DMS53 (cell line): ENCODE measurements at places on chromosomes 12 and 14.

- no peak for DNase-seq
Observed at GRCh38 chr14:85576218-85576617, 46.3 kb downstream of the FLRT2 start.

DNA sequence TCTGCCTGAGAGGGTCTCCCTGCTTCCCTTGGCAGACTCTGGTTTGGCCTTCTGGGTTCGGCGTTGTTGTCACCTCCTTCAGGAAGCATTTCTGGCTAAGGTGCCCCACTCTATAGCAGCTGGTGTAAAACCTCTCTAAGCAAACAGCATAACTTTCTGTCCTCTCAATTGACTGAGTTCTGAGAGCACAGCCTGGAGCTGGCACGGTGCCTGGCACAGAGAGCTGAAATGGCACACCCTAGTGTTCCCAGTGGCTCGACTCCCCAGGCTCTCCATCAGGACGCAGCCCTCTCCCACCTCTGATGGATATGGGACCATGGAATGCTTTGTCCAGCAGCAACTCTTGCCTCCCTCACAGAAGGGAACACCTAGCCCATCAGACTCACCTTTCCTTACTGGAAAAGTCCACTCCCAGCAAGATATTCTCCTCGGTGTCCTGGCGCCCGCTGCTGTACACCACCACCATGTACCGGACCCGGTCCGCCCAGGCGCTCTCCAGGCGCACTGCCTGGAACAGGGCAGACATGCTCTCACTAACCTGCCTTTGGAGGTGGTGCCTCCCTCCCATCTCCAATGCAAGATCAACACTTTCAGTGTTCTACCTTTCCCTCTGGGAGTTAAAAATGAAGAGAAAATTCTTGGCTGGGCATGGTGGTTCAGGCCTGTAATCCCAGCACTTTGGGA, 40.6 kb downstream of the SSH1 start:
- DNase-seq: no peak

- DNase-seq: peak; percentile 45
Observed at GRCh38 chr12:78697817-78698415, 166.7 kb upstream of the SYT1 start.

GRCh38 chr12:97854477-97854876, 391.9 kb downstream of the RMST start:
- DNase-seq: peak; percentile 15

DNA sequence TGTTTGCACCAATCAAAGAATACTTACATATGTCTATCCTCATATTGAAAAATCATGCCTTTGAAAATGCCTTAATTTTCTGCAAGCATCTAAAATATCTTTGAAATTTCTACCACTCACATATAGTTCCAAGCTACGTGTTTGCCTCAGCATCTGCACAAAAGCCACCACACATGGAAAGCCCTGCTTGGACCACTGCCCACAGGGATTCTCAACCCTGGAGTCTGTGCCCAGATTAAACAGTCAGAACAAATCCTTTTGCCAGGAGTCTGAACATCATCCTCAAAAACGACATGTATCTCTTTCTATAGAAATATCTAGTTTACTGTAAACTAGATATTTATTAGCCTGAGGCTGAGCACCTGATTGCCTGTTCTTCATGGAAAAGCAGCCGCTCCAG, 32.6 kb downstream of the ARMH4 start:
- no peak for DNase-seq

- DNase-seq: no peak
Observed at GRCh38 chr12:71940068-71940467, 1.4 kb downstream of the TPH2 start.

DNA sequence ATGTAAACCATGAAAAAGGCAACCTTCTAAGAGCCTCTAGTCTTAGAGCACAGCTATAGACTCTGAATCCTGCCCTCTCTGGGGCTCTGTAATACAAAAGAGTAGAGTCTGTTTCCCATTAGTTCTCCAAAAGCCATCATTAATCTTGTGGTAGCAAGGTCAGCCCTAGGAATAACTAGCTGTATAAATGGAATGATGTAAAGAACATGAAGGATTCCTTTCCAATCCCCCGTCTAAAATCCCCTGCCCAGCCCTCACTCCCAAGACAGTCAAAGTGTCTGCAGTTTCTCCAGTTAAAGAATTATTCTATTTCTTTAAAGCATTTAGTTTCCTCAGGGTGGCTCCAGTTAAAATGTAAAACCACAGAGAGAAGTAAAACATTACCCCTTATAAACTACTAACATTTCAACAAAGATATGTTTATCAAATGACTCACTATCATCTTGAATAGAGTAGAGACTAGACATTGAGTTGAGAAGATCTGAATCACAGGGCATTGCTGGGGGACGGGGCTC, 104.2 kb downstream of the ST8SIA1 start:
- DNase-seq: no peak

GRCh38 chr14:21997300-21997699, 323.7 kb upstream of the OR4E1 start:
- peak; percentile 65 for DNase-seq

GRCh38 chr12:128867466-128867865, 14.2 kb downstream of the GLT1D1 start:
- DNase-seq: no peak

DNA sequence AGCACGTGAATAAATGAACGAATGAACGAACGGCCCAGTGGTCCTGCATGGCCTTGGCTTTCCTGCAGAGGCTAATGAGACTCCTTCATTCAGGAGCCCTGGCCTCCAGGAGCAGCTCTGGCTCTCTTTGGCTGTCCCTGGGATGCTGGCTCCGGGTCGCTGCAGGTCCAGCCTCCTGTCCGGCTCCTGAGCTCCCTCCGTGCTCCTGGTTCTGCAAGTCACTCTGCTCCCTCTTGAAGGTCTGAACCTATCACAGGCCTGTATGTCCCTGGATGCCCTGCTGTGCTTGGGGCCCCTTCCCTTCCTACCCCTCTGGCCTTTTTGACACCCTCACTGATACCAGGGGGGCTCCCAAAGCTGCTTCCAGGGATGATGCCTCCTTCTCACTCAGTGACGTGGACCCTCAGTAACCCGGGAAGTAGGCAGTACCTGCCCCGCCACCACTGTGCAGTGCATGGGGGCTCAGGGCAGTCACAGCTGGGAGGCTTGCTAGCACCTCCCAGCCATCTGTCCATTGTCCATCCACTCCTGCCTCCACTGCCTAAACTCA, 133.7 kb upstream of the C14orf180 start:
- no peak for DNase-seq

DNA sequence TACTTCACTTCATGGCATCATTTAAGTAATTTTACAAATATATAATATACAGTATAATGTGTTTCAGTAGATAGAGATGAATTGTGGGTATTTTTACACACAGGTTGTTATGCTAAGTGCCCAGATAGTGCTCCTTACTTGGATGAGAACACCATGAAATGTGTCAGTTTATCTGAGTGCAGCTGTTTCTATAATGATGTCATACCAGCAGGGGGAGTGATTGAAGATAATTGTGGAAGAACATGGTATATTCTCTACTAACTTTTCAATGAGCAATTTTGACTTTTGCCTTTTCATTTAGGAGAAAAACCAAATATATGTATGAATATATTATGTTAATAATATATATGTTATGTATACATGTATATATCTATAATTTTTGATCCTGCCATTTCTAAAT, 221.6 kb downstream of the LRRK2 start:
- DNase-seq: peak; percentile 83

DNA sequence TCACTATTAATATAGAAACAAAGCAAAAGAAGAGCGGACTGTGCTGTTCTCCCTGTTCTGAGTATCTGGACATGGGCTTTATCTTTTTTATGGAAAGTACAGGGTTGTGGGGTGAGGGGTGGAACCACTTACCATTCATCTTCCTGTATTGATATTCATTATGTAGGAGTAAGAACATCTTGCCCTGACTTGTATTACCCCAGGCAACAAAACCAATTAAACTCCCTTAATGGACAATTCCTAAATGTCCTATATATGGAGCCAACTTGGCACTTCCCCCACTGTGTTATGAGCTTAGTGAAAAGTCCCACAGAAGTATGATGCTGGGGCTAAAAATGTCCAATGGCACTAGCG, 139.9 kb upstream of the KRR1 start:
- DNase-seq: no peak

DNA sequence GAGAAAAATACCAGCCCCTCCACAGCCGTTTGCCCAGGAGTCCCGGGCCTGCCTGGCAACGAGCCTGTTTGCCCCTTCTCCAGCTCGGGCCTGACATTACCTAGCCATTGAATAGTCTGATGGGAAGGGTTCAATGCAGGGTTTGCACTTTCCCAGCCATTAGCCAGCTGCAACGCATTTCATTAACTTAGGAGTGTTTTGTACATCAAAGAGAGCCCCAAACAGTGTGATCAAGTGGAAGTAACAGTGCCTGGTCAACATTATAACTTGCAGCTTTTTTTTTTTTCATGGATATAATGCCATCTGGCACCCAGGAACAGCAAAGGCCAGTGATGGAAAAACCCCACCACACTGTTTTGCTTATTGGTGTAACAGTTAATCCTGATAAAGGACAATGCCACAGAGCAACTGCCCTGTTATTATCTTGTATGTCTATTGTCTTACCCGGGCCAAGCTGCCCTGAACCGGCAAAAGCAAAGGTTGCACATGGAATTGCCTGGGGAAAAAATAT, 38.0 kb downstream of the BTG1 start:
- peak; percentile 76 for DNase-seq

DNA sequence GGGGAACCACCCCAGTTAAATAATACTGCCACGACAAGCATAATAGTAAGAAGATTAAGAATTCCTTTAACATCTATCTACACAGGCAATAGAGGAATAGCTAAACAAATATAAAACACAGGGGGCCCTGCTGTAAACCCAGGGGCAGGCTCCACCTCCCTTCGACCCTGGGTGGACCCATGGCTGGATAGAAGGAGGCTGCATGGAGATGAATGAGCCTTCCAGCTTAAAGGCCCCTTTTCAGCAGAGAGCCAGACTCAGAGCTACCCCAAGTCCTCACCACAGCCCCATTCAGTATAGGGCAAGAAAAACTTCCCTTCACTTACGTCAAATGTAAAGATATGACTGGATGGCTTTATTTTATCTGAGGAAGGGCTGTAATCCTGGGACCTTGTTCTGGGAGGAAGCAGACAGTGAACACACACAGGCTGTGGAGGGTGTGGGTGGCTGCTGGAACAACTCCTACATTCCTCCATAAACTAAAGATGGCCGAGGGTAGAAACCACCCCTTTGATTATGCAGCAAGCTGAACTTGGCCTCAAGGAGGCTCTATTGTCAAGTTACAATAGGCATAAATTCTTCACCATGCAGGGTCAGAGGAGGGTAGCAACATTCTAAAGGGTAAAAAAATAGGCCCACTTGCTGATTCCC, 30.4 kb downstream of the NUAK1 start:
- DNase-seq: no peak

DNA sequence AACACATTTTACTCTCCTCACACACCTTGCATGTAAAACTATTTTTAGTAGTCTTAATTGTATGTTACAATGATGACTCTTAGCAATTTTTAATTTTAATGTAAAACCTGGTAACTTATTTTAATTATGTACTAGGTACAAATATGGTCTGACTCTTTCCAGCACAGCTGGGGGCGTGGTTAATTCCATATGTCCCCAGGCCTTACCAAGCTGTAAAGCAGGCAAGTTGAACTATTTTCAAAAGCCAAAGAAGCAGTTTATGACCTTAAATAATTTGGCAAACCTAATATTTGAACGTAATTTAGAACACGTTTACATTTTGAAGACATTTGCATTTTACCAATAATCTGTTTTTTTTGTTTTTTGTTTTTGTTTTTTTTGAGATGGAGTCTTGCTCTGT, 9.3 kb upstream of the ACOT6 start:
- no peak for DNase-seq

- DNase-seq: no peak
Observed at GRCh38 chr14:29990993-29991392, 63.3 kb upstream of the PRKD1 start.

DNA sequence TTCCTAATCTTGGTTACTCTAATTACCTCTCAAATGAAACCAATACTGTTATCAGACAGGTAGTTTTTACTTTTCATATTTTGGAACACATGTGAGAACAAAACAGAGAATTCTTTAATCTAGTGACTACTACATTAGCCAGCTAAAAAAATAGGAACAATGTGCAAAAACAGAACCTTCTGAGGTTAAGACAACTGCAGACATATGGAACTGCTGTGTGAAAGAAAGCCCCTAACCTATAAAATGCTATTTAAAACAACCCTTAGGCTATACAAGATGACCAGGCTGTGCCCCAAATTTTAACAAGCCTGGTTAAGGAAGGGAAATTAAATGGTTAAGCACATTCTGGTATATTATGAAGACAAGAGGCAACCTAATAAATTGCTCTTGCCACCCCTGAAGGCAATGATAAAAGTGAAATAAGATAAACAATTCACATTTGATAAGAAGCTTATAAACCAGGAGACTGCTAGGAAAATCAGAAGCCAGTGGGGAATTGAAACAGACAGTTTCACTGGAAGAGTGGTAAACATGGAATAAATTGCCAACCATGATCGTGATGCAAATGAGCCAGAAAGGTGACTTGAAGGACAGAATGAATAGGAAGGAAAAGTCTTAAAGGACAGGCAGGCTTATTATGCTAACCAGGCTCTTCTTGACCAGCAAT, 7.4 kb downstream of the GTSF1 start:
- no peak for DNase-seq

GRCh38 chr12:44184499-44185206, 348.8 kb downstream of the TMEM117 start:
- no peak for DNase-seq

GRCh38 chr12:3107954-3108353, 30.8 kb downstream of the TSPAN9 start:
- no peak for DNase-seq

DNA sequence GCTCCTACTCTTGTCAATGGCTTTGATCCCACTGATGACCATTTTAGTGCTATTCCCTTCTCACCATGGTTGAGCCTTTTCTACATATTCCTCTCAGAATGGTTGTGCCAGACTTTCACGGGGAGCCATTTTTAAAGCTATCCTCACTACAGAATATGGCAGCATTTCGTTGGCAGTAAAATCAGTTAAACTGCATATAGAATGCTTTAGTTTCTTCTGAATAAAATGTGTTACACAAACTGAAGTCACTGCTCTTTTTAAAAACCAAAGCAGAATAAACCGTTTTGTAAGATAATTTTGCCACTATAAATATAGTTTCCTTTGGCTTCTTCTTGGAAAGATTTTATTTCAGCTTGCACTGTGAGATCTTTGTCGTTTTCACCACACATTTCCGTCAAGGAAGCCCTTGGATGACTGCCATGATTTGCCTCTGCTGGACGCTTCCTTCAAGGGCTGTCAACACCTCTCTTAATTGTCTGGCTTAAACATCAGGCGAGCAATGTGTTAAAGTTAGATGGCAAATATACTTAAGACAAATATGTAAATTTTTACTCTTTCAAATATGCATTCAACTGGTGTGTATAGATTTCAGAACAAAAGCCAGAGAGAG, 624.2 kb downstream of the DIO2 start:
- no peak for DNase-seq

GRCh38 chr12:120737557-120738251, 12.1 kb downstream of the ACADS start:
- no peak for DNase-seq
